Activated B cell treated with CpG ODN at 0.5 μM for 24 hours (primary cell): ENCODE measurements at places on chromosomes 3 and 15.

- no peak for DNase-seq
These were observed 84.0 kb upstream of the PRR20G start for GRCh38 chr3:127371846-127372245.

DNA sequence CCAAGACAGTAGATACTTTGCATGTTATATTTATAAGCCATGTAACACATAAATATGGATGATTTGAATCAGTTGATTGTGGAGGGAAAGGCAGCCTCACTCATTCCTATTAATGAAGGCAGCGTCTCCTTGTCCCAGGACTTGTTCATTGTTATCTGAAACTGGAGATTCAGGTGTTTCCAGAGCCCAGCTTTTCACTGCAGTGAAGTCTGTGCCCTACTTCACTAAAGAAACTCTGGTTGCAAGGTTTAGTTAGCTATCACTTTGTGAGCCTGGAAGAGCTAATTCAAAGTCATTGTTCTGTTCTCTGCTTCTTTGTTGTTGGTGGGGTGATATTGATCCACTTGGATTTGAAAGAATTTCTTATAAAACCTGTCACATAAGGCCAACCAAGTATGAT, 9.8 kb downstream of the NR2C2 start:
- no peak for DNase-seq

GRCh38 chr3:65020281-65021160, 332.7 kb upstream of the ADAMTS9 start:
- no peak for DNase-seq

DNA sequence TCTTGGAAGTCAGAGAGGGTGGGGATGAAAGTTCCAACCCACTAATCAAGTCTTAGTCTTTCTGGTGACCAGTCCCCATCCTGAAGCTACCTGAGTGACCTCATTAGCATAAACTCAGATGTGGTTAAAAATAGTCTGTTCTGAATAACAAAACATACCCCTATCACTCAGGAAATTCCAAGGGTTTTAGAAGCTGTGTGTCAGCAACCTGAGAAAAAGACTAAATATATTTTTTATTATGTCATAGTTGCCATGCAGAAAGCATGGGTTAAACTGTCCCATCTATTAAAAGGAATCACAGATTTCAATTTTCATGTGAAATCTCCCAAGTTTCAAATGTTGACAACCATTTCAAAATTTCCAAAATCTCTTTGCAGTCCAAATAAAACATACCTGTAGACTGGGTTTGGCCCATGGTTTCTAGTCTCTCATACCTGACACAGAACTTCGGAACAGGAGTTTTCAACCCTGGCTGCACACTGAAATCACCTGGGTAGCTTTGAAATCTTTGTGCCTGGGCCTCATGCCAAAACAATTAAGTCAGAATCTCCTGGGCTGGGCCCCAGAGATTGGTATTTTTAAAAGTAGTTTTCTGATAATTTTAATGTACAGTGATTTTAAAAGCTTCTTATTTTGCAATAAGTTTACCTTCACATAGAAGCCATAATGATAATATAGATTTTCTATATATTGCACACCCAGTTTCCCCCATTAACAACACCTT, 476.3 kb downstream of the RBMS3 start:
- no peak for DNase-seq

GRCh38 chr3:71271596-71271995, 311.9 kb downstream of the FOXP1 start:
- no peak for DNase-seq

DNA sequence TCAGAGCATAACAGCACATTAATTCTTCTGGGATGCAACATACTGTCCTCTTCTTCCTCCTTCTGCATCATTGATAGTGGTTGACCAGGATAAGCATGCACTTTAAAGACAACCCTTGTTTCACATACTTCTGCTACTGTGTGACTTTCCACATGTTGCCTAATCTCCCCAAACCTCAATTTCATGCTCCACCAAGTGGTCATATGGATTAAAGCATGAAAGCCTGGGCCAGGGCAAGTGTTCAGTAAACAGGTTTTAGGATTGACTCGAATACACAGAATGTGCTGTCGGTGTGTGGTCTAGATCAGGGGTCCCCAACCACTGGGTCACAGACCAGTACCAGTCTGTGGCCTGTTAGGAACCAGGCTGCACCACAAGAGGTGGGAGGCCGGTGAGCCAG, 22.5 kb upstream of the BFSP2 start:
- no peak for DNase-seq

DNA sequence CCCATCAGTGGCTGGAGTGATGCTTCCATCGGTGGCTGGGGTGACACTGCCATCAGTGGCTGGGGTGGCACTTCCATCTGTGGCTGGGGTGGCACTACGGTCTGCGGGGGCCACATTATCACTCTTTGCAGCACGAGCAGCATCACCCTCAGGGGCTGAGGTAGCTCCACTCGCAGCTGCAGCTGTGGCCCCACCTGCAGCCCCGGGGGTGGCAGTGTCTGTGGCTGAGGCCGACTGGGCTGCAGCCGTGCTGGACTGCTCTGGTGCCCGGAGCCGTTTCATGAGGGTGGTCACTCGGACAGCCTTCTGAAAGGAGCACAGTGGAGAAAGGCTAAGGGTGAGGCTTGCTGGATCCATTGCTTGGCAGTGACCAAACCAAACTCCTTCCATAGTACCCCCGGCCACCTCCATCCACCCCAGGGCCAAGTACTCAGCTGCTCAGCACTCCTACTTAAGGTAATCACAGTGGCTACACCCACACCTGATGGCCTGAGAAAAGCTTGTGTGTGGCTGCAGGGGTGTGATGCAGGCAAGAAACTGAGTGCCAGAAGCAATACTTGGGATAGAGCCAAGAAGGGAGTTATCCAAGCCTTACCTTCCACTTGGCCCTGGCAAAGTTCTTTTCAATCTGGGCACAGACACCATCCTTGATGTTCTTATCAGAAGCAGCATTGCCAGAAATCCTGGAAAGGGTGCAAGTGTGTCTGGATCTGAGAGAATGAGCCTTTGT, 3.4 kb upstream of the TRAIP start:
- DNase-seq = no peak

- DNase-seq = no peak
These were observed 14.8 kb downstream of the PRC1 start for GRCh38 chr15:90979582-90979981.

- DNase-seq = no peak
These were observed 107.3 kb downstream of the RFTN1 start for GRCh38 chr3:16406166-16406565.

- DNase-seq = no peak
These were observed 114.9 kb downstream of the SAMMSON start for GRCh38 chr3:70114431-70114830.

DNA sequence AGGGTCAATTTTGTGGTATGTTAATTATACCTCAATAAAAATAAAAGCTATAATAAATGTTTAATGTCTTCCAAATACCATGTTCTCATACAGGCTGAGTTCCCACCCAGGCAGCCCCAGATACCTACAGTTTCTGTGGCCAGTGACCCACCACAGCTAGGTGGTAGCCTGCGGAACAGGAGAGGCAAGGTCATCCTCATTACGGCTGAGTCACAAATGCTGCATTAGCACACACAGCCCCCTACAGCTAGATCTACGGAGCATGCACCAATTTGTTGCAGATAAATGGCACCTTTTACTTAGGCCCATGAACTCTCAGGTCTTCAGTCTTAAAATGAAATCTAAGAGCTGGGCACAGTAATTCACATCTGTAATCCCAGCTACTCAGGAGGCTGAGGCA, 5.1 kb downstream of the SPATA12 start:
- DNase-seq = no peak

GRCh38 chr15:88028024-88028423, 228.5 kb downstream of the NTRK3 start:
- DNase-seq = no peak

- no peak for DNase-seq
These were observed 17.9 kb upstream of the SQOR start for GRCh38 chr15:45616901-45617323.

DNA sequence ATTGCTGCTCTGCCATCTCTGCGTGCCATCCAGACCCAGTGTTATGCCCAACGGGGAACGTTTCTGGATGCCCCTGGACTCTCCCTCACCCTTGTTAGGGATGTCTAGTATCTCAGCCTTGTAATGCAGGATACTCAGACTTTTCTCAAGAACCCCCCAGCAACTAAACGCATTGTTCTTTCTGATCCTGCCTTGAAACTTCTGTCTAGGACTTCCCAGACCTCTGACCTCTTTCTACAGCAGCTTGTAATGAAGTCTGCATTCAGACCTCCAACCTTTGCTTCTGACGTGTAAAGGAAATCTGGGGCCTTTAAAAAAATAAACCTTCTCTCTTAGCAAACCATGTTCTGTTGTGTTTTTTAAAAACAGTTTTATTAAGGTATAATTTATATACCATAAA, 139.5 kb downstream of the KCNAB1 start:
- no peak for DNase-seq

GRCh38 chr15:99282121-99282520, 30.8 kb downstream of the LRRC28 start:
- no peak for DNase-seq

GRCh38 chr3:10768708-10769394, 47.2 kb upstream of the SLC6A11 start:
- no peak for DNase-seq

DNA sequence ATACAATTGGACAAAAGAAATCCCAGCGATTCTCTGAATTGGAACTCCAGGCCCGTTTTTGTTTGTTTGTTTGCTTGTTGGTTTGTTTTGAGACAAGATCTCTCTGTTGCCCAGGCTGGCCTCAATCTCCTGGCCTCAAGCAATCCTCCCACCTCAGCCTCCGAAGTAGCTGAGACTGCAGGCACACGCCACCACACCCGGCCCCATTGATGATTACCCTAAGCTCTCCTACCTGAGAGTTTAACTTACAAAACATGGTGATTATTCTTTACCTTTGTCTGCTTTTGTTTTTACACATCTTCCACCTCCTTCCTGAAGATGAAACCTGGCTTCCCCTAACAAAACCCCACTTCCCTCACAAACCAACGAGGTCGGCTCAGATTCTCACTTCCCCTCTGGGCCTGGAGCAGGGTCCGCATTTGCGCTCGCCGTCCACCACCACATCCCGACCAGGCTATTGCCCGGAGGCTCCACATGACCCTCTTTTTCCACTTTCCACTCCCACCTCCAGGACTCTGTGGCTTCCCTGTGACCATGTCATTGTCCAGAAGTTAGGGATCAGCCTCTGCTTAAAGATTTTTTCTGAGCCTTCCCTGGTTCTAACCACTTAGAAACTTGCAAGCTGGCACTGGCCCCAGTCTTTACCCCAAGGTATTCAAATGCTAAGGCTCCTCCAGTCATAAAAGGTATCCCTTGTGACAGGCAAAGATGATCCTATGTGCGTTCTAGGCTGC, 14.8 kb downstream of the KLHL6 start:
- DNase-seq = peak; percentile 48
